ENCODE measurements at places on chromosomes 7 and 10.

- no peak for DNase-seq
These were observed 258.1 kb downstream of the STK31 start for GRCh38 chr7:23967949-23968599.

GRCh38 chr10:125160856-125161706 lies 718 bp upstream of the CTBP2 start:
- DNase-seq, result no peak

GRCh38 chr10:26516540-26517101 lies 78.5 kb downstream of the APBB1IP start:
- no peak for DNase-seq

GRCh38 chr10:127563718-127564553 lies 14.8 kb downstream of the NPS start:
- no peak for DNase-seq

- DNase-seq, result peak; percentile 10
These were observed 94.9 kb upstream of the SKAP2 start for GRCh38 chr7:26959290-26959689.

DNA sequence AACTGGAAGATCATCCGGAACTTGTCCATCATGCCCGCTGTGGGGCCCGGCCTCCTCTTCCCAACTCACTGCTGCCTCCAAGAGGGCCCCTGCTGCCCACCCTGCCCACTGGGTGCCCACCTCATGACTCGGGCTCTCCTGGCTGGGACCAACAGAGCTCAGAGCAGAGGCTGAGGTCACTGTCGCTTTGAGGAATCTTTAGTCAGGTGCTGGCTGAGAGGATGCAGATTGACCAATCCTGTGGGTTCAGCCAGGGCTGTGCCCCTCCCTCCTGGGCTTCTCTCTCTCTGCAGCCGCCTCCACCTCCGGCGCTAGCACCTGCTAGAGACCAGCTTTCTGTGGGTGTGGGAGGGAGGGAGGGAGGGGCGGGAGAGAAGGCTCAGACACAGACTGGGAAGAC lies at the start of gene CALHM1:
Gene CALHM1 (minus strand): TSS at position 181 of the 400 bp plus-strand sequence. CDS start 149 bp downstream, at position 32.
- DNase-seq, result no peak

DNA sequence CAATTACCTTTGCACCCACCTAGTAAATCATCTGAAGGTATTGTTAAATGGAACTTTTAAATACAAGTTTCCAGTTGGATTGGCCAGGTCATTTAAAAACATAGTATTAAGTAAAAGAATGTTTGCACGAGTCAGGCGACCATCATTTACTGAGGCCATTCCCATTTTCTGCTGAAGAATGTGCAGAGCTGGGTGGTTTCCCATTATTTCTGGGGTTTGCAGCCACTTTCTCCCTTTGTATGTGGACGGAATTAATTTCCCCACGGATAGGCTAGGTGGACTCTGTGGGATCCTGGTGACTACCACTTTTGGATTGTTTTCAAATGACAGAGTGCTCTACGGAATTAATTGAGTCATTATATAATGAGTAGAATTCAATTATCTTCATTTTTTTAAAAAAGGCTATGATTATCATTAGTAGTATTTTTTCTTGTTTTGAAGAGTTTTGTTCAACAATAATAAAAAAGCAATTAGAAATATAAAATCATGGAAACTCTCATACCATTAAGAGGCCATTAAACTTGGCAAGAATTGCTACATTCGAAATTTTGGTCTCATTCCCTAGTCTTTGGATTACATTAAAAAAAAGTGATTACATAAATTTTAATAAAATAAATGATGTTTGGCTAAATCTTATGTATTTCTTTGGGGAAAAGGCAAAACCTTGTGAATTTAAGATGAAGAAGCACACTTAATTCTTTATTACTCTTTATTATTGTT lies 120.4 kb upstream of the FZD8 start:
- no peak for DNase-seq

- no peak for DNase-seq
These were observed 10.4 kb downstream of the PMPCB start for GRCh38 chr7:103307503-103308231.

DNA sequence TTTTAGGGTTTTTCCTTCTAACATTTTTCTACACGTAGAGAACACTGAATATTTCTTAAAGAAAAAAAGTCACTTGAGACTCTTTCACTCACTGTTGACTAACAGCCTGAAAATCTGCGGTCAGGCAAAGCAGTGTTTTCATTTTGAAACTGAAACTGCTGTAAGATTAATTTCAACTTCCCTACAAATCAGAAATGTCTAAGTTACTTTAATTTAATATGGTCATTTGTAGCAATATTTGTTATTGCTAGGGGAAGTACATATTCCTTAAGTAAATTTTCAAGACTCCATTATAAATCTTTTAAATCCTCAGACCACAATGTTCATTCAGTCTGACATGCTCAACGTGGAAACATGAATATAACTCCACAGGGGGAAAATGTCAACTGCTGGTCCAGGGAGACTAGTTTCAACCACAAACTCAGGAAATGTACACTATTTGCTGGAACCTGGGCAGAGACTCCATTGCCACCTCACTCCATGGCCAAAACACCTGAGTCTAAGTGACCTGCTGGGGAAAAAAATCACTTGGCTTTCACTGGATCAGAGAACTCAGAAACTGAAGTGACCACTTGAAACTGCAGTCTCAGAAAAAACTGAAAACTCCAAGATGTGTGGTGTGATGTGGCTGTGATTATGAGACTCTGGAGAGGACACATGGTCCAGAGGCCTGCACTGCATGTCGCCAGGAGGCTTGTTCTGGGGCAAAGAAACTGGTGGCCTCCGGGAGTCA lies 161.2 kb downstream of the TAX1BP1 start:
- DNase-seq, result no peak

GRCh38 chr7:99453105-99453504 lies 12.9 kb downstream of the ATP5MF start:
- DNase-seq, result no peak

Data from Panc1 (cell line).